ENCODE measurements at places on chromosomes 11 and 22. TPM values are rescaled to one million over a fixed set of nuclear protein-coding genes. Genes with fewer than 3 reads are reported as not detected.

The MMP12 gene
- total RNA-seq = not detected

The SUSD2 gene
- 2.4 TPM for total RNA-seq

The OR5AL1 gene
- not detected for total RNA-seq

The MYO7A gene
- total RNA-seq = 0.05 TPM

The TP53AIP1 gene
- not detected for total RNA-seq

The CHRM4 gene
- total RNA-seq = 0.81 TPM

GRCh38 chr11:19332476-19332875 is 91.7 kb upstream of the E2F8 start:
- H3K27me3 ChIP-seq = peaks cover 16% of the 10 kb centered on the region
- H3K27ac ChIP-seq = no peak overlapping the region
- no peak for DNase-seq

- no peak for DNase-seq
- H3K27ac ChIP-seq = peak overlapping the region; percentile 85
- H3K4me3 ChIP-seq = peak overlapping the region; percentile 90
- no peaks in the 10 kb centered on the region for H3K27me3 ChIP-seq
- H3K36me3 ChIP-seq = no peaks in the 10 kb centered on the region
Observed at GRCh38 chr11:3056296-3057068, 741 bp downstream of the CARS1 start.

GRCh38 chr22:43878831-43879550 is 12.8 kb downstream of the PNPLA5 start:
- peaks cover 13% of the 10 kb centered on the region for H3K4me1 ChIP-seq
- no peak for DNase-seq
- H3K36me3 ChIP-seq = no peaks in the 10 kb centered on the region
- no peak overlapping the region for H3K4me3 ChIP-seq
- peaks cover 17% of the 10 kb centered on the region for H3K27me3 ChIP-seq

GRCh38 chr11:6646918-6647679 is 8.5 kb downstream of the DCHS1 start:
- H3K27me3 ChIP-seq = no peaks in the 10 kb centered on the region
- no peaks in the 10 kb centered on the region for H3K36me3 ChIP-seq
- H3K27ac ChIP-seq = no peak overlapping the region
- DNase-seq = no peak

- H3K4me3 ChIP-seq = no peak overlapping the region
- H3K27ac ChIP-seq = no peak overlapping the region
- peaks cover 4% of the 10 kb centered on the region for H3K27me3 ChIP-seq
- no peak for DNase-seq
- H3K36me3 ChIP-seq = no peaks in the 10 kb centered on the region
- no peaks in the 10 kb centered on the region for H3K4me1 ChIP-seq
Observed at GRCh38 chr11:66904981-66905521, 48.2 kb downstream of the LRFN4 start.

DNA sequence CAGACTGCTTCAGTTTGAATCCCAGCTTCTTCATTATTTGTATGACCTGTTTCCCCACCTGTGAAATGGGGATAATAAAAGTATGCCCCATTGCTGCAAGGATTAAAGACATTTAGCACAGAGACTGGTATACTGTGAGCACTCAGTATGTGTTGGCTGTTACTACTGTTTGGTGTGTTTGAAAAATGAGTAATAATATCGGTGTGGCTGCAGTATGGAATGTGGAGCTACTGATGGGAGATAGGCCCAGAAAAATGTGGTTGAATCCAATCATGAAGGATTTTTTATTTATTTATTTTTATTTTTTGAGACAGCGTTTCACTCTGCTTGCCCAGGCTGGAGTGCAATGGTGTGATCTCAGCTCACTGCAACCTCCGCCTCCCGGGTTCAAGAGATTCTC is 9.1 kb upstream of the C1QTNF4 start:
- H3K36me3 ChIP-seq = no peaks in the 10 kb centered on the region
- H3K27ac ChIP-seq = no peak overlapping the region
- H3K27me3 ChIP-seq = no peaks in the 10 kb centered on the region
- no peaks in the 10 kb centered on the region for H3K4me1 ChIP-seq
- no peak overlapping the region for H3K4me3 ChIP-seq

DNA sequence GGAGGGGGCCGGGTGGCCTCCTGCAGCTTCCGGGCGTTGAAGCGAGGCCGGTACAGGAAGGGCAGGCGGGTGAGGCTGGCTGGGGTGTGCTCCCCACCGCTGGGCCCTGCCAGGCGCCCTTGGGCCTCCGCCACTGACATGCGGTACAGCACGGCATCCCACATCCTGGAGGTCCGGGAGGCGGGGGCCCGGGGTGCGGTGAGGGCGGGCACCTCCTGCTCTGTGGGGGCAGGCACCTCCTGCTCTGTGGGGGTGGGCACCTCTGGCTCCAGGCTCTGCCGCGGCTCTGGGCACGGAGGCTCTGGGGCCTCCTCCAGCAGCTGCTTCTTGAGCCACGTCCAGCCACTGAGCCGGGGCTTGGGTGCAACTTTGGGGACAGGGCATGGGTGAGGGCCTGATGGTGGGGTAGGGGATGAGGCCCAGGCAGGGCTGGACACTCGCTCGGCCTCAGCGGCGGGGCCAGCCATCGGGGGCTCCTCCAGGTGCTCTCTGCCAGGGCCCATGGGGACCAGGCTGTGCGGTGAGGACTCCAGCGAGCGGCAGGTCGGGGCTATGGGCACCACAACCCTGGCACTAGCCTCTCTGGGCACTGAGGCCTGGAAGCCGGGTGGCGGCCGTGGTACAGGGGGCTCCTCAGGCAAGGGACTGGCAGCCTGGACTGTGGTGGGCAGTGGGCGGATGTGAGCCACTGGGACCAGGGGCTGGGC is 2.3 kb downstream of the PRR33 start:
- H3K27ac ChIP-seq = peak overlapping the region; percentile 46
- DNase-seq = peak; percentile 87
- peak overlapping the region; percentile 67 for H3K4me3 ChIP-seq
- H3K36me3 ChIP-seq = no peaks in the 10 kb centered on the region
- H3K27me3 ChIP-seq = no peaks in the 10 kb centered on the region
- peaks cover 30% of the 10 kb centered on the region for H3K4me1 ChIP-seq

DNA sequence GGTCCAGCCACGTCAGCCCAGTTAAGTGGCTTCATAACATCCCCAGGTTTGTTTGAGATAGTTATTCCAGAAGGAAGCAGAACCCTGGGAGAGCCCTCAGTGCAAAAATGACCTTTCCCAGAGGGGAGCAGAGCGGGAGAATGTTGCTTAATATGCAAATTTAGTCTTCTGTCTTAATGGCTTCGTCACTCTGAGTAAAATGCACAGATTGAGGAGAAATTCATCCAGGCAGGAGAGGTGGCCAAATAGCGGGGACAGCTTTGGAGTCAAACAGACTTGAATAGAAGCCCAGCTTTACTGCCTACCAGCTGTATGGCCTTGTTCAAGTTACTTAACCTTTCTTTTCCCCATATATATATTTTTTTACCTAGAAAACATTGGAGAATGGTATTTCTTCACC is 12.3 kb upstream of the NRGN start:
- H3K4me3 ChIP-seq = no peak overlapping the region
- no peak for DNase-seq
- H3K27ac ChIP-seq = no peak overlapping the region
- H3K36me3 ChIP-seq = no peaks in the 10 kb centered on the region
- H3K4me1 ChIP-seq = peaks cover 5% of the 10 kb centered on the region
- peaks cover 34% of the 10 kb centered on the region for H3K27me3 ChIP-seq

DNA sequence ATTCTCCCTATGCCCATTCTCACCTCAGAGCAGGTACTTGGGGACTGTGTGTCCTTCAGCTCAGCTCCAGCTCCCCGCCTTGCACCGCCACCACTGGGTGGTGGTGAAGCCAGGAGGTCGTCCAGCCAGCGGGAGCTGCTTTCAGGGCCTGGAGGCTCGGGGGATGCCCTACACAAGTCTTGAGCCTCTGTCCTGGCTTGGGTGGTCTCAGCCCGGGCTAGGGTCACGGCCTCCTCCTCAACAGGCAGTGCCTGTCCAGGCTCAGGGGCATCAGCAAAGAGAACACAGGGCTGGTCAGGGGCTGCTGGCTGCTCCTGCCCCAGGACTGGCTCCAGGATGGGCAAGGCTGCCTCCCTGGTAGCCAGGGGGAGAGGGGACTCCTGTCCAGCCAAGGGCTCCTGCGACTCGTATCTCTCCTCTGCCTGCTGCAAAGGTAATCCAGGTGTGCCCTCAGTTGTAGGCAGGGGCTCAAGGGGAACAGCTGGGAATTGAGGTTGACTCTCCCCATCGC is 12.2 kb downstream of the TNKS1BP1 start:
- H3K4me3 ChIP-seq = no peak overlapping the region
- no peaks in the 10 kb centered on the region for H3K27me3 ChIP-seq
- H3K36me3 ChIP-seq = no peaks in the 10 kb centered on the region
- DNase-seq = no peak
- H3K4me1 ChIP-seq = peaks cover 7% of the 10 kb centered on the region

DNA sequence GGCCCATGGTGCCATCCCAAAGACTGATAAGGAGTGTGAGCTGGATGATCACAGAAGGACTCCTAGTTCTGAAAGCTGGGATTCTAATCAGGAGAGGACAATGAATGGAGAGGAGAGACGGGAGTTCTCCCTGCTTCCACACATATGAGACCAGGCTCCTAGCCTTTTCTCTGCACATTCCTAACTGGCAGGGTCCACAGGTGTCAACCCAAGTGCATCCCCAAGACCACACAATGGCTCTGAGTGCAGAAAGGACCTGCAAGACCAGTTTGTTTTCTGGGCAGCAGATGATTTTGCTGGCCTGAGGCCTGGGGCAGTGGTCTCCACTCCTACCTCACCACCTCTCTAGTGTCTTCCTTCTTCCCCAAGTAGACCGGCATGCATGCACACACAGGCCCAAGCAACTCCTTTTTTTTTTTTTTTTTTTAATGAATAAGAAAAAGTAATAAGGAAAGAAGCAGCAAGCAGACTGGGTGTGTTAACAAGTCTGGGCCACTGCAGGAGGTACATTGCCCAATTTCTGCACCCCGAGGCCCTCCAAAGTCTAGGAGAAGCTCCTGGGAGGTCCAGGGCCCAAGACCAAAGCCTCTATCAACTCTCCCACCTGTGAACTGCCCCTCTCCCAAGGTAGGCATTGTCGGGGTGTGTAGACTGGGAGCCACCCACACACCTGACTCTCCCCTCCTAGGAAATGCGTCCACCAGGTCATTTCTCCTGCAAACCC is 1.2 kb upstream of the TSKU start:
- H3K4me3 ChIP-seq = no peak overlapping the region
- H3K4me1 ChIP-seq = peaks cover 5% of the 10 kb centered on the region
- no peak overlapping the region for H3K27ac ChIP-seq
- peaks cover 49% of the 10 kb centered on the region for H3K27me3 ChIP-seq
- peaks cover 13% of the 10 kb centered on the region for H3K36me3 ChIP-seq

- DNase-seq = no peak
- H3K36me3 ChIP-seq = no peaks in the 10 kb centered on the region
- H3K27ac ChIP-seq = no peak overlapping the region
- H3K27me3 ChIP-seq = no peaks in the 10 kb centered on the region
- no peaks in the 10 kb centered on the region for H3K4me1 ChIP-seq
- no peak overlapping the region for H3K4me3 ChIP-seq
Observed at GRCh38 chr11:118619444-118620197, 12.2 kb downstream of the PHLDB1 start.

DNA sequence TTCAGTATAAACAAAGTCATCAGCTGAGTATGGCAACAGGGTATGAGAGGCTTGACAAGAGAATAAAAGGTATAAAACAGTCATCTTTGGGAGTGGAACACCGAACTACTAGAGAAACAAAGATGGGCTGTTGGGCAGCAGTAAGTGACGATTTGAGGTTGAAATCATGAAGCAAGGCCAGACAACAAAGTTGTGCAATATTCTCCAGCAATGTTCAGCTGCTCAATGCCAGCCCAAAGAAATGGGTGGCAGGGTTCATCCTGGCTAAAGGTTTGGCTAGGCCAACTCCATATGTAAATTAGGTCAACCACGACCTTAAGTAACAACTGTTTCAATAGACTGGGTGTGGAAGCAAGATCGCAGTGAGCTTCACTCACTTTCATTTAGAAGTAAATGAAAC is 6.2 kb downstream of the APIP start:
- H3K27me3 ChIP-seq = no peaks in the 10 kb centered on the region
- DNase-seq = no peak
- no peak overlapping the region for H3K4me3 ChIP-seq
- peaks cover 6% of the 10 kb centered on the region for H3K4me1 ChIP-seq
- H3K27ac ChIP-seq = no peak overlapping the region

DNA sequence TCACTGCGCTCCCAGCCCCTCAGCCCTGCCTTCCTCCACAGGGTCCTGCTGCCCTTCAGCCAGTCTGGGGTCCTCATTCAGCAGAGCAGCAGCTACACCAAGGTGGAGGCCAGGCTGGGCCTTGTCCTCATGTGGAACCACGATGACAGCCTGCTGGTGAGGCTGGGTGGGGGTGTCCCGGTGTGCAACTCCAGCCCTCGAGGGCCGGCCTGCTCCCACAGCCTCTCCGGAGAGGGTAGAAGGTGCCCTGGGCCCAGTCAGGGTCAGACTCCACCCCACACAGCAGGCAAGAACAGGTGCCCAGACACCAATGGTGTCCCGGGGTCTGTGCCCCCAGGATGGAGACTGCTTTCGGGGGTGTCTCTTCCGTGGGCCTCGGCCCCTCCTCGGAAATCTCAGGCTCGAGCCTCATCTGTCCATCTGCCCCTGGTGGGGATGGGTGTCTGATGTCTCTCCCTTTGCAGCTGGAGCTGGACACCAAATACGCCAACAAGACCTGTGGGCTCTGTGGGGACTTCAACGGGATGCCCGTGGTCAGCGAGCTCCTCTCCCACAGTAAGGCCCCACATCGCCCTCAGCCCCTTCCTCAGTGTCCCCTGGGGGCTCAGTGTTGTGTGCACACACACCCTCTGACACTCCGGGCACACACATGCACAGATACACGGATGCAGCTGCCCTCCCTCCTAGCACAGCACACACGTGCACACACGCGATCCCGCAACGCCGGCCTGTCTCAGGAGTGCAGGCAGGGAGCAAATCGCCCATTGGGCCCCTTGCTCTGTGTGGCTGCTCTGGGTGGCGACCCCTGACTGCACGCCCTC is 4.9 kb downstream of the MUC5AC start:
- H3K36me3 ChIP-seq = no peaks in the 10 kb centered on the region
- no peaks in the 10 kb centered on the region for H3K27me3 ChIP-seq
- DNase-seq = no peak

DNA sequence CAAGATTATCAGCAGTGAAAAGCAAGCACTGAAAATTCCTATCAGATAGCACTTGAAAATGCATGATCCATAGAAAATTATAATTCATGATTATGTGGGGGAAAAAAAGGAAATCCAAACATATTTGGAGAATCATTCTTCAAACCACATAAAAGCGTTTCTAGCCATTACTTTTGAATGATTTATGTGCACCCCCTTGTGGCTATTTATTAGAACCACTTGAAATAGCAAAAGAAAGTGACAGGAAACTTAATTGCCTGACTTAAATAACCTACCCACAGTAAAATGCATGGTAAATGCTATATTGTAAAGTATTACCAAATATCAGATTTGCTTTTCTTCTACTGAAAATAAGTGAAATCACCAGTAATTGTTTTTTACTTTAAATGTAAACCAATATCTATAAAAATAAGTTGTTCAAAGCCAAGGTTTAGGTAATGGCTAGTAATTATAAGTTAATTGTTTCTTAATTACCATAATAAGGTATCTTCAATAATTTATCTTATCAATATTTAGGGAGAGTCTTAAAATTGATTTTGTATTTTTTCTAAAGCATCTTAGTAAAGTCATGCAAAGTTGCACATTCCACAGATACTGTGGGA is 168.5 kb downstream of the ARHGAP42 start:
- no peaks in the 10 kb centered on the region for H3K27me3 ChIP-seq
- no peaks in the 10 kb centered on the region for H3K36me3 ChIP-seq
- H3K27ac ChIP-seq = no peak overlapping the region
- no peak overlapping the region for H3K4me3 ChIP-seq
- DNase-seq = no peak

Data from natural killer cell treated with Interleukin-12 subunit alpha and Interleukin-12 subunit beta and Interleukin-15 and Interleukin-18, amount 100 ng/mL, for 72 hours (primary cell).